ENCODE measurements at places on chromosomes 11 and 22.

DNA sequence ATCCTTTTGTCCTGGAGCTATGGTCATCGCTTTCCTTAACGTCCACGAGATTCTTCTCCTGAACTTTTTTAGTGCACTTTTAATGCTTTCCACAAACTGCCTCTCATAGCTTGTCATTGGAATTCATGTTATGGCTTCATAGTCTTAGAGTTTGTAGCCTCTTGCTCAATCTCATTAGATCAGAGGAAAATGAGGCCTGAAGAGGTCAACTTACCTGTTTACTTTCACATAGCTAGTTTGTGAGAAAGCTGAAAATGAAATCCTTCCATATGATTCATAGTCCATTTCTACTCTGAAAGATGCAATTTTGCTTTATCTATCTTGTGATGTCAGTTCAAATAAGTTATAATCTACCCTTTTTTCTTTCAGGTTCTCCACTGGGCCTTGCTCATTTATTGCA lies 1747.2 kb upstream of the RAG2 start:
- DNase-seq, result no peak

DNA sequence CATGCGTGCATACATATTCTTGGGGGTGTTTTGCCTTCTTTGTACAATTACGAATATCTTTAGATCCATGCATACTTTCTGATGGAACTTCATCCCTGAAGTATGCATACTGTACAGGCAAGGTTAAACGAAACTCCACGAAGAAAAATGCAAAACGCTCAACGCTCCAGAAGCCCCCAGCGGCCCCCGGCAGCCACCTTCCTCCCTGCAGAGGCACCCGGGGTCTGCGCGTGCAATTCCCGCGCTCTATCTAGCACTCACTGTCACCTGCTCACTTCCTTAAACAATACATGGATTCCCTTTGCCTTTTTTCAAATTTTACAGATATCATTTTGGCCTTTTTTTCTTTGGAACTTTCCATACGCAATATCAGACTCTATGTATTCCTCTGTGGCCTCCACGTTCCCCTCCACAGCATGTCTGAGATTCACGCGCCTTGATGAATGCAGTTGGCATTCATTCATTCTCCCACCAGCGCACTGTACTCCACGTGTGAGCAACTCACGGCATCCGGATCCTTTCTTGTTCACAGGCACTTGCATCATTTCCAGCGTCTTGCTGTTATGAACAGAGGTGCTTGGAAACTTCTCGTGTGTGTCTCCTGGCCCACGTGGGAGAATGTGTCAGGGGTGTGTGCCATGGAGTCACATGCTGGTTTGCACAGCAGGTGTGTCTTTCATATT lies 214.3 kb downstream of the CTTN start:
- no peak for DNase-seq

GRCh38 chr11:7439746-7440320 lies 45.5 kb upstream of the OLFML1 start:
- no peak for DNase-seq

DNA sequence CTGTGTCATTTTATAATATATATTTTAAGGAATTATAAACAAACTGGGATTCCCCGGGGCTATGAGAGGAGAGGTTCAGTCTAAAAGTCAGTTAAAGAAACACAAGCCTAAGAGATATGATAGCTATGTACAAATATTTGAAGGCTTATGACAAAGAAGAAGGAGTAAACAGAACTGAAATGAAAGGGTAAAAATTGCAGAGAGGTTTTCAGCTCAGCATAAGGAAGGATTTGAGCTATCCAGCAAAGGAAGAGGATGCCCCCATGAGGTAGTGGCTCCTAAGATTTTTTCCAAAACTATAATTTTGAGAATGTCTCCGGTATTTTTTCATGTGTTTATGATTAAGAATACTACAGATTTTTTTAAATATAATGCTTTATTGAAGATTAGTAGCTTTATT lies 57.9 kb upstream of the ANGPTL5 start:
- no peak for DNase-seq

GRCh38 chr11:27930946-27931345 lies 177.0 kb downstream of the KIF18A start:
- DNase-seq, result no peak

DNA sequence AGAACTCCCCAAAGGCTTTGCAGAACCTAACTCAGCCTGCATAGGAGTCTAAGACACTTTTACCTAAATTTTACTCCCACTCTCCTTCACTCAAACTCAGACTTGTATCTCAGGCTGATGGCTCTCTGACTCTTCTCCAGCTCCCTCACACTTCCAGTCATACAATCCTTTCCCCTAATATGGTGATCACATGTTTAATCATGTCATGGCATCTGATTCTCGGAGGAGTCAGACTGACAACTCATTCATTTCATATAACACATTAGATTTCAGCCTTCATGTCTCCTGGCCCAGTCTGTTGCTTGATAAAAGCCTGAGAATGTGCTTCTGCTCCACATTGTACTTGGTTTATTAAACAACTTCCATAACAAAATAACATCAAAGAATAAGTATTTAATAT lies 1503.9 kb upstream of the TENM4 start:
- DNase-seq, result no peak

GRCh38 chr11:62401811-62402210 lies 17.0 kb upstream of the SCGB1A1 start:
- no peak for DNase-seq

- DNase-seq, result no peak
Observed at GRCh38 chr22:46068593-46069491, 81.5 kb upstream of the PPARA start.

DNA sequence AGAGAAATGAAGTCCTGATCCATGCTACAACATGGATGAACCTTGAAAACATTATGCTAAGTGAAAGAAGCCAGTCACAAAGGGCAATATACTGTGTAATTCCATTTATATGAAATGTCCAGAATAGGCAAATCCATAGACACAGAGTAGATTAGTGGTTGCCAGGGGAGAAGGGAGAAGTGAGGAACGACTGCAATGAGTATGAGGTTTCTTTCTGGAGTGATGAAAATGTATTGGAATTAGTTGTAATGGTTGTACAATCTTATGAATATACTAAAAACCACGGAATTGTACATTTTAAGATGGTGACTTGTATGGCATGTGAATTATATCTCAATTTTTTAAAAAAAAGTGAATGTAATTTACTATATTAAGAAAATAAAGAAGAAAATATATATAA lies 83.1 kb upstream of the GDPD4 start:
- no peak for DNase-seq

GRCh38 chr11:68468217-68468828 lies 7.8 kb downstream of the PPP6R3 start:
- no peak for DNase-seq

- no peak for DNase-seq
Observed at GRCh38 chr11:117143390-117143789, 697 bp upstream of the PAFAH1B2 start.

GRCh38 chr11:94849839-94850238 lies 81.7 kb downstream of the AMOTL1 start:
- DNase-seq, result no peak

DNA sequence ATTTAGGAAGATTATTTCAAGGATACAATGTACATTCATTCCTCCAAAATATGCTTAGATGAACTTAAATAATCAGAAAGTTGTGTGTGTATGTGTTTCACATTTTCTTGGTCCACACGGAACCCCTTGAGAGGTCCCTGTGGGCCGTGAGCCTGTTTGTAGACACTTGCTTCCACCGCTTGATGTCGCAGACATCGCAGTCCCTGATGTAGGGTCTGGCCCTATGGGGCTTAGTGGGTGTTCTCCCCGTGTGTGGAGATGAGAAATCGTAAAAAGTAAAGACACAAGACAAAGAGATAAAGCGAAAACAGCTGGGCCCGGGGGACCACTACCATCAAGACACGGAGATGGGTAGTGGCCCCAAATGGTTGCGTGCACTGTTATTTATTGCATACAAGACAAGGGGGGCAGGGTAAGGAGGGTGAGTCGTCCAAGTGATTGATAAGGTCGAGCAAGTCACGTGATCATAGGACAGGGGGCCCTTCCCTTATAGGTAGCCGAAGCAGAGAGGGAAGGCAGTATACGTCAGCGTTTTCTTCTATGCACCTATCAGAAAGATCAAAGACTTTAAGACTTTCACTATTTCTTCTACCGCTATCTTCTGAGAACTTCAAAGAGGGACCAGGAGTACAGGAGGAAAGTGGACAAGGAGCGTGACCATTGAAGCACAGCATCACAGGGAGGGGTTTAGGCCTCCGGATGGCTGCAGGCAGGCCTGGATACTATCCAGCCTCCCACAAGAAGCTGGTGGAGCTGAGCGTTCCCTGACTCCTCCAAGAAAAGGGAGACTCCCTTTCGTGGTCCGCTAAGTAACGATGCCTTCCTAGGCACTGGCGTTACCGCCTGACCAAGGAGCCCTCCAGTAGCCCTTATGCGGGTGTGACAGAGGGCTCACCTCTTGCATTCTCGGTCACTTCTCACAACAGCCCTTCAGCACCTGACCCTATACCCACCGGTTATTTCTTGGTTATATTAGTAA lies 1.2 kb upstream of the APOBEC3C start:
- DNase-seq, result no peak

- DNase-seq, result no peak
Observed at GRCh38 chr11:2857918-2858317, 27.7 kb downstream of the CDKN1C start.

- no peak for DNase-seq
Observed at GRCh38 chr11:132734217-132734616, 798.1 kb downstream of the OPCML start.

GRCh38 chr22:44211256-44211945 lies 30.7 kb downstream of the PARVG start:
- DNase-seq, result no peak

DNA sequence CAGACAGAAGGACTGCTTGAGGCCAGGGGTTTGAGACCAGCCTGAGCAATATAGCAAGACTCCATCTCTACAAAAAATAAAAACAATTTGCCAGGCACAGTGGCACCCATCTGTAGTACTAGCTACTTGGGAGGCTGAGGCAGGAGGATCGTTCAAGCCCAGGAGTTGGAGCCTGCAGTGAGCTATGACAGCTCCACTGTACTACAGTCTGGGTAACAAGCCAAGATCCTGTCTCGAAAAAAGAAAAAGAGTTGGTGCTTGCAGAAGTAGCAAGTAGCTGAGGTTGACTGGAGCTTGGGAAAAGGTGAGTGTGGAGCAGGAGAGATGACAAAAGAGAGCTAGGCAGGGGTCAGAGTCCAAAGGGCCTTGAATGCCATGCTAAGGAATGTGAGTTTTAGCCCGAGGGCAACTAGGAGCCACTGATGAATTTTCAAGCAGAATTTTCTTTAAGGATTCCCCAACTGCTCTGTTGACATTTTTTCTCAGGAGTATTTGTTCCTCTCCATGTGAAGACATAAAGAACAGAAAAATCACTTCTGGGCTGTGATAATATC lies 3.1 kb downstream of the AP1B1 start:
- DNase-seq, result no peak

- DNase-seq, result no peak
Observed at GRCh38 chr11:12705874-12706273, 31.7 kb downstream of the TEAD1 start.

DNA sequence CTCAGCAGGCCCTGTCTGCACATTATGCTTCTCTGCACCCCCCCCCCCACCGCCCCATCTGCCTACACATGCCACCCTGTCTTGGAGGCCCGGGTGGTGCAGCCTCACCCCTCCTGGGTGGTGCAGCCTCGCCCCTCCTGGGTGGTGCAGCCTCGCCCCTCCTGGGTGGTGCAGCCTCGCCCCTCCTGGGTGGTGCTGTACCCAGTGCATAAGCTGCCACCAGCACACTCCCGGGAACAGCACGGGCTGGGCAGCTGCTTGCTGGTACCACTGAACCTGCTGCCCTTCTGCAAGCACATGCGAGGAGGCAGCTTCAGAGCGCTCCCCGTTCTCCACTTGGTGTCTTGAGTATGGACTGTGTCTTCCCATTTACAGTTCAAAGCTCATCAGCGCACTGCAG lies 69.3 kb downstream of the NCAPD3 start:
- no peak for DNase-seq

DNA sequence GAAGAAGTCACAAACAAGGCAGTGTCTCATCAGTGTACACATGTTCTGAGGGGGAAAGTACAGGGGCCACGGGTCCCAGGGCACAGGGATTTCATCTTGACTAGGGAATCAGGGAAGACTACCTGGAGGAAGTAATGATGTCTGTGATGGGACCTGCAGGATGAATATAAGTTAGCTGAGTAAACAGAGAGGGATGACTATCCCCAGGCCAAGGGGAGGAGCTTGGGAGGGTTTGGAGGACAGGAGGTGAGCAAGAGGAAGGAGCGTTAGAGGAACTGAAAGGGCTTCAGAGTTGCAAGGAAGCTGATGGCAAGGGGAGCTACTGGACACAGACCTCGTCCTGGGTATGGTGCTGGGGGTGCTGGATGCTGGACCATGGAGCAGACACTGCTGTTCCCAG lies 56.4 kb downstream of the TRAF6 start:
- DNase-seq, result no peak

DNA sequence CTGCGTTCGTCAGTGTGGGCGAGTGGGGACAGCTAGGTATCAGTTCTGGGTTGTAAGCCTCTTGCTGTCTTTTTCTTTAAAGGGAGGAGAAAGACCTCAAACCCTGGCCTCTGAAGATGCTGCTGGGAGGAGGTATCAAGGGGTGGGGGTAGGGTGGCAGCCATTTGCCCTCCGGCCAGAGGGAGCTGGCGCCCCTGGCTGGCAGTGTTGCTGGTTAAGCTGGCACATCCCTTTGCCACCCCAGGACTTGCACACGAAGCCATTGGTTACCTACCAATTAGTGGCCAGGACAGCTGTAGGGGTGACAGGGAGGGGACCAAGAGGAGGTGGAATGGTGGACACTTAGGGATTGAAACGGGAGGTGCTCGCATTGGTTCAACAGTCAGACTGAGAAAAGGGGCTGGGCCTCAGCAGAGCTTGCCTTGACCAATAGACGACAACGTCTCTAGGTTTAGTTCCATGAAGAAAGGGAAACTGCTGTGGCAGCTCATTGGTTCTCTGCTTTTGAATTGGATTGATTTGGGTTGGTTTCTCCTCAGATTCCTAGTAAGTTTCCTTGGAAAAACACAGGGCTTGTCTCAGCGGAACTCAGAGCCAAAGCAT lies 77.9 kb downstream of the ST3GAL4 start:
- DNase-seq, result no peak

GRCh38 chr22:49211176-49211575 lies 616.5 kb downstream of the BRD1 start:
- DNase-seq, result no peak

DNA sequence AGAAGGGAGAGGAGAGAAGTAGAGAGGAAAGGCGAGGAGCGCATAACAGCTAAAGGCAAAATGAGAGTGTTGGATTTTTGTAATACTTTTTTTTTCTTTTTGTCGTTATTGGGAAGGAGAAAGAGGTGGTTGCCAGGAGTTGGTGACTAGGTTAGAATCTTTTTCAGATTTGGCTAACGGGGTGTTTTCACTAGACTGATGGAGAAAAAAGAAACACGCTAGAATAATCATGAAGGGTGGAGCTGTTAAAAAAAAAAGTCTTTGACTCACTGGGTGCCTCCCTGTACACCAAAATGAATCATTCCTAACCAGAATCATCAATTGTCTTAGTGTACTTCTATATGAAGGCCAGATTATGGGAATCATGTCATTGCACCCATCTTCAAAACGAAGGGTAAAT lies 12.7 kb downstream of the BLID start:
- DNase-seq, result no peak

- DNase-seq, result no peak
Observed at GRCh38 chr22:45465633-45466032, 37.0 kb upstream of the FBLN1 start.
